CD4-positive, alpha-beta T cell treated with Interleukin-10 for 1 hour (primary cell): ENCODE measurements at places on chromosomes 11 and 22.

GRCh38 chr11:87304412-87304811, 266.7 kb downstream of the TMEM135 start:
- no peak for DNase-seq

DNA sequence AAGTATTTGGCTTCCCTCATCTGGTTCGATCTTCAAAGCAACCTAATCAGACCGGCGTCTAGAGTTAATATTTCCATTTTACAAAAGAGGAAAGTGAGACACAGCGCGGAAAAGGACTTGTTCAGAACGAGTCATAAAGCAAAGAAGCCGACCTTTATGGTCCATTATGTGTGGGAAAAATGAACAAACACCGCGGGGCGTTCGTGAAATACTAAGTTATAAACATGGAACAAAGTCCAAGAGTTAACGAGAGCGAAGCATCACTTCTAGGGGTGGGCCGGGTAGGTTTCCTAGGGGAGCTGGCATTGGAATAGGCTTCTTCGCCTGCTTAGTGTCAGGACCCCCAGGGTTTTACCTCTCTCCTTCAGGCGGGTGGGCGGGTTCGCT, 575 bp downstream of the DUSP18 start:
- DNase-seq, result peak; percentile 5

GRCh38 chr11:26730414-26731083, 8.7 kb upstream of the SLC5A12 start:
- DNase-seq, result no peak

DNA sequence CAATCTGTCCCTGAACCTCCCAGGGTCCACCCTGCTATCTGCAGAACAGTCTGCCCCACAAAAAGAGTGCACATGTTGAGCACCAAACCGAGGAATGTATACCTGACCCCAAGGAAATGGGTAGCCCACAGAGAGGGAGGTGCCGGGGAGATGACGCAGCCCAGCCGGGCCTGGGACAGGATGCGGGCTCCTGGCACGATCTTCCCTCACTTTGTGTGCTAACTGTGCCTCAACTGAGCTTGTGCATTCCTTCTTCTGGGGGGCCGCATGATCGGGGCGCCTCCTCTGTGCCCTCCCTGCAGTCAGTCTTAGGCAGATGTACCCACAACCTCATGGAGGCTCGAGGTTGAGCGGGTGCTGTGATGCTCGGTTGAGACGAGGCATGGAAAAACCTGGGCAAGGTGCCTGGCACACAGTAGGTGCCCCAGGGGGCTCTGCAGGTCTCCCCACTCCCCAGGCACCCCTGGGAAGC, 2.4 kb downstream of the GAS2L1 start:
- peak; percentile 33 for DNase-seq

DNA sequence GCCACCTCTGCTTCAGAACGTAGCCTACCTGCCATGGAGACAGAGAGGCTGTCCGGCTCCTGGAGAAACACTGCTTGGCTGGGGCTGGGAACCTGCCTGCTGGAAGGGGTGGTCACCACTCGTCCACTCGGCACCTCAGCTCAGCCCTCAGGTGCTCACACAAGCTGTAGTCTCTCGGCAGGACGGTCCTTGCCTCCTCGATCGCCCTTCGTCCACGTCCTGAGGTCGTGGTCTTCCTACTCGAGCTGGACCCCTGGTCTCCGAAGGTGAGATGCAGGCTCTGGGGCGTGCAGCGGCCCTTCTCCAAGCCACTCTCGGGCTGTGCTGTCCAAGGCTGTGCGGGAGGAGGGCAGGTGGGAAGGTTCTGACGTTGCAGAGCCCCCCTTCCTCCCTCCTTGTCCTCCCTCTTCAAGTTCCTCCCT, at the start of gene TBX10:
Gene TBX10, minus strand, starts transcription at position 326 of the 422 bp plus-strand sequence. Its CDS starts 291 bp downstream, at position 35.
- no peak for DNase-seq

- peak; percentile 50 for DNase-seq
These were observed 6.0 kb downstream of the MALAT1 start for GRCh38 chr11:65504674-65505465.

- DNase-seq, result no peak
These were observed 4.4 kb upstream of the DENND5A start for GRCh38 chr11:9269492-9270013.

GRCh38 chr11:110377434-110377833, 52.3 kb upstream of the FDX1 start:
- no peak for DNase-seq

GRCh38 chr11:44223238-44223637, 86.7 kb downstream of the ALX4 start:
- DNase-seq, result no peak

- DNase-seq, result no peak
These were observed 1.5 kb upstream of the PLEKHA7 start for GRCh38 chr11:17015627-17016126.

DNA sequence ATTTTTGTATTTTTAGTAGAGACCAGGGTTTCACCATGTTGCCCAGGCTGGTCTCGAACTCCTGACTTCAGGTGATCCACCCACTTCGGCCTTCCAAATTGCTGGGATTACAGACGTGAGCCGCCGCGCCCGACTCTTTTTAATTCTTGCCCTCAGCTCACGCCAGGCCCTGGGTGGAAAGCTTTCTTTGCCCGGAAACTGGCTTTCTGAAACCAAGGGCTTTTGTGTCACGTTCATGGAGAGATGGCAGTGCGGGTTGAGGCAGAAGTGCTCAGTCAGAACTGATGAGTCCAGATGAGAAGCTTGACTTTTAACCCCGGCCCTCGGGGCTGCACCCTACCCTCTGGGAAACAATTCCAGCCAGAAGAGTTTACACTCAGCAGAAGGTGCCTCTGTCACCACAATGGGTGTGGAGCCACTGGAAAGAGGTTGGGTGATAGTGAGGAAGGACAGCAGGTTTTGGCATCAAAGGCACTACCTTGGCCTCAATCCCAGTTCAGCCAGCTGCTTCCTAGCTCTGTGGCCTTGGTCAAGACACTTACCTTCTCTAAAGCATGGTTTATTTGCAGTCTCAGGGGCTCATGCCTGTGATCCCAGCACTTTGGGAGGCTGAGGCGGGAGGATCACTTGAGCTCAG, 890 bp upstream of the ARFGAP3 start:
- DNase-seq, result no peak

- DNase-seq, result no peak
These were observed 1.2 kb upstream of the TCIRG1 start for GRCh38 chr11:68037411-68038225.

DNA sequence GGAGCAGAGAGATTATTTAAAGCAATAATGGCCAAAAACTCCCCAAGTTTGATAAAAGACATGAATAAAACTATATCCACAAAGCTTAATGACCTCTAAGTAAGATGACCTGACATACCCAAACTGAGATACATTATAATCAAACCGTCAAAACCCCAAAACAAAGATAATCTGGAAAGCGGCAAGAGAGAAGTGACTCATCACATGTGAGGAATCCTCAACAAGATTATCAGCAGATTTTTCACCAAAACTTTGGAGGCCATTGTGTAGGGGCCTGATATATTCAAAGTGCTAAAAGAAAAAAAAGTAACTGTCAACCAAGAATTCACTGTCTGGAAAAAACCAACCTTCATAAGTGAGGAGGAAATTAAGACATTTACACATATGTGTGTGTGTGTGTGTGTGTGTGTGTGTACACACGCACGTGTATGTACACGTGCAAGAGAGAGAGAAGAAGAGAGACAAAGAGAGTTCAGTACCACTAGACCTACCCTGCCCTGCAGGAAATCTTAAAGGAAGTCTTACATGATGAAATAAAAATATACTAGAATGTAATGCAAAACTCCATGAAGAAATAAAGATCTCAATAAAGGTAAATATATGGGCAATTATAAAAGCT, 752.4 kb downstream of the NELL1 start:
- DNase-seq, result no peak

GRCh38 chr22:23828800-23829680, 9.8 kb downstream of the DERL3 start:
- DNase-seq, result no peak

GRCh38 chr22:21761086-21761485, 25.5 kb upstream of the YPEL1 start:
- no peak for DNase-seq

GRCh38 chr22:42686756-42687491, 33.7 kb downstream of the A4GALT start:
- DNase-seq, result no peak

GRCh38 chr11:36803084-36803483, 205.0 kb upstream of the RAG2 start:
- no peak for DNase-seq

DNA sequence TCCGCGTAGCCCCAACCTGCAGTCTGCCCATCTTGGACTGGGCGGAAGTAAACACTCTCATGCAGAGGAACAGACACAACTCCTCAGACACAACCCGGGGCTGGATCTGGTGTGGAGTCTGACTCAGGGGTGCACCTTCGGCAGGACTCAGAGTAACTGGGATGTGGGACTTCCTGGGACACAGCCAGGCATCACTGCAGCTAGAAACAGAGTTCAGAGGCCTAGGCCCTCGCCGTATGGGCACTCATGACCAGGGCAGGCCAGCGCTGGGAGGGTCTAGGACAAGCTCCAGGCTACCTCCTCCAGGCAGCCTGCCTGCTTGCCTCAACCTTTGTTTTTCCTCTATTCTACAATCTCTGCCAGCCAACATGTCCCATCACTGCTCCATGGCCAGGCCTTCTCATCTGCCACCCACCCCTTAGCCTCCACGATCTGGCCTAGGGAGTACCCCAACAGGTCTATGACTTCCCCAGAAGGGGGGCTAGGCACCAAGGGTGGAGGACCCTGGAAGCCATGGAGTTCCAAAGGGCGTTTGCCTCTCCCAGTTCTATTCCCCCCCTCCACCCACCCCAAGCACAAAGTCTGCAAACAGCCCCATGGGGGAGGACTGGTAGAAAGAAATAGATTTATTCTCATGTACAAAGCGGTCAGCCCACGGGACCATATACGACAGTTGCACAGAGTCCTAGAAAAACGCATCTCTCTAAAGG, 98.5 kb downstream of the PDE2A start:
- no peak for DNase-seq
